ENCODE measurements at places on chromosomes 11 and 22.

DNA sequence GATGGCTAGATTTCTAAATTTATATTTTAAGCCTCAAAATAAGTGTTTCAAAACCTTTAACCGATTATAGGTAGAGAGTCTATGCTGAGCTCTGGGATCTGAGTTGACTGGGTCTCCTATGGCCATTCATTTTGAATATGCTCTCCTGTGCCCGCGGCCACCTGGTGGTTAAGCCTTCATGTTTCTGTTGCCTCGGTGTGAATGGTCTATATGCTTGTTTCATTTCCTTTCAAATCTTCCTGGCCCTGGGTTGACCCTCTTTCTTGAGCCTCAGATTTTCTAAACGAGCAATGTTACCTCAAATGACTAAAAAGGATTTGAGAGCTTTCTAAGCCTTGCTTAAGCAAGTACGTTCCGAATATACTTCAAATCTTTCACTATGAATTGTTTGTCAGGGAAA lies 789.4 kb upstream of the KIRREL3 start:
- DNase-seq = peak; percentile 4

GRCh38 chr11:91219535-91219934 lies 996.7 kb upstream of the CHORDC1 start:
- DNase-seq = peak; percentile 77

GRCh38 chr11:6321961-6322362 lies 1.7 kb upstream of the CAVIN3 start:
- no peak for DNase-seq

GRCh38 chr11:107770551-107770951 lies 58.7 kb upstream of the SLN start:
- no peak for DNase-seq

DNA sequence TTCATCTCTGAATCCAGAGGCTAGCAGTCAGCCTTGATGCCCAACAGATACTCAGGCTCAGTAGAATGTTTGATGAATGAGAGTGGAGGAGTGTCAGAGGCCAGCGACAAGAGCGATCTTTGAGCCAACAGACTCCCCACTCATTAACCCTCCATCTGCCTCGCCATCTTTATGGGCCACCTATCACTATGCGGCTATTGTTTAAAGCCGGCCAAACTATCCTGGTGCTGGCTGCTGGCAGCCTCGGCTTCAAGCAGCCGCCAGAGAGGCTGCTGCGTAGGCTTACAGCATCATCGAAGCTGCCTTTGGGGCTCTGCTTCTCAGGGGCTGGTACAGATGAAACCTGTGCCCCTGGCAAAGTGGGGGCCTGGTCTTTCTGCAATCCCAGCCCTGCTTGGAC lies 525.6 kb downstream of the INSC start:
- DNase-seq = peak; percentile 28

GRCh38 chr11:17952487-17952886 lies 60.4 kb downstream of the SERGEF start:
- no peak for DNase-seq

GRCh38 chr22:48695251-48695650 lies 1132.4 kb downstream of the BRD1 start:
- no peak for DNase-seq

DNA sequence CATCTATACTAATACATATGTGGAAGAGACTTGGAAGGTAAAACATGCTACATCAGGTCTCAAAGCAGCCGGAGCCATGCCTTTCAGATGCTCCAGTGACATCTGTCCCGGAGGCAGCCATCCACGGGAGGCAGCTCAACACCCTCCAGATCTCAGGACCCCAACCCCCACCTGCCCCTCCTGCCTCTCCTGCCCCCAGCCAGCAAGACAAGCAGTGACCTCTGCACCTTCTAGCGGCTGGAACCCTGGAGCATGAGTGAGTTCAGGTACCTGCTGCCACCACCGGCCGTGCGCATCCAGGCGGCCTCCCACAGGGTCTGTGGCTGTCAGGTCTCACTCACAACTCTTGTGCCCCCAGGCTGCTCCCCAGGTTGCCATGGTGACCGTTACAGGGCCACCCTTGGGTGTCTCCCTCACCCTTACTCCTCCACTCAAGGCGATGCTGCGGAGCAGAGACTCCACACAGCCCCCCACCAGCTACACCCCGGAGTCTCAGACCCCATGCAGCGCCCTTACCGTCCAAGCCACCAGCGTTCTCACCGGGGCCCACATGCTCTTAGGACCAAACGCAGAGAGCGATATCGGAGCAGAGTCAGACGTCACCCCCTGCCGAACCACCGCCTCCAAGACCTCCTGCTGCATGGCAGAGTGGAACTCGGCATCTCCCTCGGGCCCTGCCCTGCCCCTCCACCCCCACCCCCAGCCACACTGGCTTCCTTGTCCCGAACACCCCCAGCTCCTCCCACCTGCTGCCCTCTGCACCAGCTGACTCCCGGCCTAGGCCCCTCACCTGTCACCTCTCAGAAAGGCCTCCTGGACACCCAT lies 34.7 kb downstream of the CERK start:
- no peak for DNase-seq

GRCh38 chr11:91650802-91651201 lies 573.8 kb upstream of the FAT3 start:
- DNase-seq = peak; percentile 65

DNA sequence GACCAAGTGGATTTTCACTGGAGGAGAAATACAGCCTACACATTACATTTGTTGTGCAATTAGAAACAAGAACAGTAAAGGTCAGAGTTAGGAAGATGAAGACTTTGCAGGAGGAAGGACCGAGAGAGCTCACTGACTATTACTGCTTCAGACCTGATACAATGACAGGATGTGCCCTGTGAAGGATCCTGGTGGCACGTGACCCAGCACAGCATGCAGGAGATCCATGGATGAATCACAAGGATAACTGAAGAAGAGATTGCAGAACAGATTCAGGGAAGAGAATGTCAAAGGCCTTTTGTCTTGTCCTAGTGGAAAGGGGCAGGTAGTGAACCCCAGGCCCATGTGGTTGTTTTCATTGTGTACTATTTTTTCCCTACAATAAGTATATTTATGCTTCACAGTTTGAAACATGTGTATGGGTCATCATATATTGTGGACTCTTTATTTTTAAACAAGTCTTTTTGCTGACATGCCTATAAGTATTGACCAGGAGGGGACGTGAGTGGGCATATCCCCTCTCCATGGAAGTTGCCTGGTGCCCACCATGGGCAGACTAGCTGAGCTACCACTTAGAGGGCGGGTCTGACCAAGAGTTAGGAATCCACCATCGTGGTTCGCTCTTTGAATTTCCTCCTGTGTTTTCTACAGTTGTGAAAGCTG lies 44.3 kb downstream of the RASSF10 start:
- no peak for DNase-seq

DNA sequence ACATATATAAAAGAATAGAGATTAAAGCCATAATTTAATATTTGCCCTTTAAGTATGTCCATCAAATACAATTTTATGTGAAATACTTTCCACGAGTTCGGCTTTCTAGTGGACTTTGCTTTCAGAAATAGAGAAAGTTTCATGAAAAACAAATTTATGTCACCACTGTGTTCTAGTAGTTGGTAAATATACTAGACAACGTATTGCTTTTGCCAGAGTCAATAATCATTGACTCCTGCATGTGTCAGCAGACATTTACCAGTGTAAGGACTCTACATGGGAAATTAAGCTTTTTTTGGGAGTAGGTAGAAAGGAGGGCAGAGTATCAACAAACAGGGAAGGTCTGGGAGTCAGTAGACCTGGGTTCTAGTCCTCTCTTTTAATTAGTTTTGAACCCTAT lies 32.3 kb upstream of the CAT start:
- DNase-seq = no peak

- DNase-seq = no peak
Measured at GRCh38 chr11:18203723-18204122, 31.1 kb downstream of the MRGPRX4 start.

DNA sequence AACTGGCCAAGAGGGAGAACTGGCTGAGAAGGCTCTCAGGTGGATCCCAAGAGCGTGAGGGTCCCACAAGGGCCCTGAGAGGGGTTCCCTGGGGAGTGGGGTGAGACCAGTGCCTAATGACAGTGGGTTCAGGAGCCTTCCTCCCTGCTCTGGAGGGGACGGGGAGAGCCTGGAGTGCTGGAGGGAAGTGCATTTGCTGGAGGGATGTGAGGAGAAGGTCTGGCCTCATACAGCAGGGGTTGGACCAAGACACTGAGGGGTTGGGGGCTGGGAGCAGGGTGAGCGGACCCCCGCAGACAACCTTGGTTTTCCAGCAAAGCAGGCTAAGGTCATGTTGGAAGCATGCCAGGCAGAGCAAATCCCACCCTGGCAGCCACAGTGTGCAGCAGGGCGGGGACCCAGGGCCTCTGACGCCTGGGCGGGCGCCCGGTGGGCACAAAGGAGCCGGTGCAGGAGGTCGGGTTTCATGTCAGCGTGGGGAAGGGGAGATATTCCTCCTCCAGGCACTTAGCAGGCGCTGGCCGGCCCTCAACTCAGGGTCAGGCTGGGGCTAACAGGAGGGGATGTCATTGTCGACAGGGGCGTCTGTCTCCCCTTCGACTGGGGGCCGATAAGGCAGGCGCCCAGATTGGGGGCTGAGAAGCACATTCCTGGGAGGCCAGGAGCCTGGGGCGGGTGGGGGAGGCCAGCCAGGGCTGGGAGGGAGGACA lies 3.1 kb upstream of the DERL3 start:
- DNase-seq = peak; percentile 40

DNA sequence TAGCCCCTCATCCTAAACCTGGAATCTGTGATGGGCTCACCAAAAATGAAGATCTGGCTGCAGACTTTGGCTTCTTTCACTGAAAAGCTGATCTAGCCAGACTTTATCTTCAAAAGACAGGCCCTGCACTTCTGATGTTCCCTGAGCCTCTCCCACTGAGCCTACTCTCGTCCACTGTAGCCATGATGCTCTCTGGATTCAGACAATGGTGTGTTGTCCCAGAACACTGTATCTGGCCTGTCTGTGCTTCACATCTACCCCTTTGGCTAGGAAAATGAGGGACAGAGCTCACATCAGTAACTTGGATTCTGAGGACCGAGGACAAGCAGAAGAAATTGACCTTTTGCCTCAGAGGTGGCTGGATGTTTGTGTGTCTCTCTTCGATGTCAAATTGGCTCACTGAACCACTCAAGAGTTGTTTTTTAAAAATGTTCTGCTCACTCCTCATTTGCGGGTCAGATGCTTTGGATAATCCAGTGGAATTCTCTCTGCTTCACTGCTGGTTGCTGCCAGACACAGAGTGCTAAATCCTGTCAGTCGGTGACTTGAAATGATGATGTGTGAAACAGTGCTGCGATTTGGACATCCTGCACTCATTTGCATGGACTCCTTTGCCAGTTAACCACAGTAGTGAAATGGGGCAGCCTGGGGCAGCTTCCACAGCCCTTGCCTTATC lies 67.5 kb downstream of the ARFGAP2 start:
- peak; percentile 87 for DNase-seq

DNA sequence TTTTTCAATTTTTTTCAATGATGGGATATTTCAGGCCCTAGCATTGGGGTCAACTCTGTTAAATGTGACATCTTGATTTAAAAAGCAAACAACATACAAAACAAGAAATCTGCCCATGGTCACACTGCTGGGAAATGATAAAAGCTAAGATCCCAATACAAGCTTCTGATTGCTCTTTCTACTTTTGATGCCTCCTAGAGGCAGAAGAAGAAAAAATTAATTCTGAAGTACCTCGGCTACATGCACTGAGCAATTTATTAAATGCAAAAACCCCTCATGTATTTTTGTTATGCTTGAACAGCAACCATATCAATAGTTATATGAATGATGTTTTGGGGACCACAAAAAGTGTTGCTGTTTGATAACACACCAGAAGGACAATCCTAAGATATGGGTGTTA lies 342.1 kb upstream of the NARS2 start:
- DNase-seq = no peak

DNA sequence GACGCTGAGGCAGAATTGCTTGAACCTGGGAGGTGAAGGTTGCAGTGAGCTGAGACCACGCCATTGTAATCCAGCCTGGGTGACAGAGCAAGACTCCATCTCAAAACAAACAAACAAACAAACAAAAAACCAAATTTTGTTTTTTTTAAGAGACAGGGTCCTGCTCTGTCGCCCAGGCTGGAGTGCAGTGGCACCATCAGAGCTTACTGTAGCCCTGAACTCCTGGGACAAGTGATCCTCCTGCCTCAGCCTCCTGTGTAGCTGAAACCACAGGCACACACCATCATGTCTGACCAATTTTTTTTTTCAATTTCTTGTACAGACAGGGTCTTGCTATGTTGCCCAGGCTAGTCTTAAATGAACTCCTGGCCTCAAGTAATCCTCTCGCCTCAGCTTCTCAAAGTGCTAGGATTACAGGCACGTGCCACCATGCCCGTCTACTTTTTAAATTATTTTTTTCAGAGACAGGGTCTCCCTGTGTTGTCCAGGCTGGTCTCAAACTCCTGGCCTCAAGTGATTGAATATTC lies 13.2 kb upstream of the PPM1F start:
- DNase-seq = no peak

GRCh38 chr11:67438158-67438902 lies 848 bp upstream of the PTPRCAP start:
- DNase-seq = no peak

- peak; percentile 13 for DNase-seq
Measured at GRCh38 chr22:40397396-40397795, 27.0 kb downstream of the SGSM3 start.

DNA sequence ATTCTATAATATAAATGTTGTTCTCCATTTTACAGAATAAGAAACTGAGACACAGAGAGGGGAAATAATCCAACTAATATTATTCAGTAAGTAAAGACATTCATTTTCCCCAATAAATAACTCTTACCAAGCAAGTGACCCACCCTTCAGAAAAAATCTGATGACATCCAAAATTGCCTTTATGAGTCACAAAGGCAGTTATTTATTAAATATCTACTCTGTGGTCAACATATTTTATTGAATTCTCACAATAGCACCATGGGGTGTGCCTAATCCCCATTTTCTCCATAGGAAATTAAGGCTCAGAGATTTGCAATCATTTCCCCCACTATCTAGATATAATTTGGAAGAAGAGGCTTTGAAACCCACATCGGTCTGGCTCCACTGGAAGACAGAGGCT lies 161.5 kb upstream of the ISX start:
- no peak for DNase-seq

DNA sequence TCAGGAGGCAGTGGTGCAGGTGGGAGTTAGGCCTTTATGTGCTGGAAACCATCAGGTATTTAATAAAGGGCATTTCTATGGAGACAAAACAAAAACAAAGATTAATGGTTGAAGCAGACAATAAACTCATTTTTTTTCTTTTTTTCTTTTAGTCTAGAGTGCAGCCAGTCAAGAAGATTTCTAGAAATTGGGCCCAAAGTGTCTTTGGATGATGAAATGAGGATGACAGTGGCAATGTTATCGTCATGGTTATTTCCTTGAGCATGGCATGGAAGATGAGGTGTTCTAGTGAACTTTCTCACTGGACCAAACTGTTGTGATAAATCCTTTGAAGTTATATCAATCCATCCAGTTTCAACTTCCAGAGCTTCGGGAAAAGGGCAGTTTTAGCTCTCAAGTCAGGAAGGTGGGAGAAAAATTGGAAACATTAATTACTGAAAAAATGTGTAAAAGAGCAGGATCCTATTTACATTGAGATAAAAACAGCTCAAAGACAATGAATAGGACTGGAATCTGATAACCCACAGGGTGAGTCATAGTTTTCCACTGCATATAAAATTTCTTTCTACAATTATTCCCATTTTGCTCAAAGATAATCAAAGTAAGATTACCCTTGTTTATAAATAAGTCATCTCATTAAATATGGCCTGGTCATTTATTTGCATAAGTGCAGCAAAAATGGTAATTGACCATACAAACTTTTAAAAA lies 33.0 kb downstream of the PRR5L start:
- DNase-seq = no peak

- no peak for DNase-seq
Measured at GRCh38 chr22:27934069-27934468, 15.0 kb upstream of the PITPNB start.

- no peak for DNase-seq
Measured at GRCh38 chr11:76747153-76747914, 35.8 kb upstream of the TSKU start.

GRCh38 chr22:30190574-30190973 lies 56.0 kb downstream of the LIF start:
- no peak for DNase-seq
